ENCODE measurements at places on chromosomes 1 and 21.

GRCh38 chr1:228007801-228008341, 1.1 kb downstream of the WNT3A start:
- DNase-seq = no peak

DNA sequence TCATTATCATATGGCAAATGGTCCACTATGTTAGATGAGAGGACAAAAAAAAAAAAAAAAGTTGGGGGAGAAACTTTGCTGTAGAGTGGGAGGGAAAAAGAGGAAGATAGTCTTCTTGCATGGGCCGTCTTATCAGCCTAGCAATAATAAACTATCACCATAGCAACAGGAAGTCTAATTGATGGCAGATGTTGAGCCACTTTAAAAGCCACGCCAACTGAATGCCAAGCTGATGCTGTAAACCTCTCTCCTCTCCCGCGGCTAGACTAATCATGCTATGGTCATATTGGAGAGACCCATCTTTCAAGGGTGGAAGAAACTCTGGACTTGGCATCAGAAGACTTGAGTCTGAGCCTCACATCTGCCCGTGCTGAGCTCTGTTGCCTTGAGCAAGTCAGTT, 122.2 kb upstream of the HOOK1 start:
- DNase-seq = no peak

DNA sequence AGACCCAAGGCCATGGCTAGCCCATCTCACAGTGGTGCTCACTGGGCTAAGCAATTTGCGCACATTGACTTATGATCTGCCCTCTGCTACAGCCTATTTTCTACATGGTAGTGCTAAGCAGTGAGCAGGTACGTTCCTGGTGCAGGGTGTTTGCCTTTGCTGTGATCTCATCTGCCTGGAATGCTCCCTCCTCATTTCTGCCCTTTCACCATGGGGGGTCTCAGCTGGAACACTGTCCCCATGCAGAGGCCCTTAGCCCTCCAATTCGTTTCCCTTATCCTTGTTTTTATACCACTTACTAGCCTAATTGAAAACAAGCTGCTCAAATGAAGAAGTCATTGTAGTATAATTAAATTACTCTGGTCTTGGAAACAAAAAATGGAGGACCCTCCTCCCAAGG, 2.0 kb upstream of the B3GALT5 start:
- DNase-seq = no peak

GRCh38 chr1:26164861-26165842, 3.6 kb downstream of the C1orf232 start:
- no peak for DNase-seq

DNA sequence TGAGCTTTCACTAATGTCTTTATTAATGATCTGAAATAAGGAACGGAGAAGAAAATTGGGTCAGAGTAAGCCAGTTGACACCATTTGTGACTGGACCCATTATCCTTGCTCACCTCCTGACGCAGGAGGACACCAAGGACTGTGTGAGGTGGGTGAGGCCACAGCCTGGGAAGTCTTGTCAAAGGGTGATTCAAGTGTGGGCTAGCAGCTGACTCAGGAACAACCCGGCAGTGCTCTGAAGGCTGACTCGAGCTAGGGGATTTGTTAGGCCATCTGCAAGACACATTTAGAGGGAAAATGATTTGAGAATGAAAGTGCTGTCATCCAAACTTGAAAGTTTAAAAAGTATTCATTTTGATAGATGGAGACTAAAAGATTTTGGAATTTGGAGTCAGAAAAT, 21.2 kb downstream of the PRRX1 start:
- no peak for DNase-seq

DNA sequence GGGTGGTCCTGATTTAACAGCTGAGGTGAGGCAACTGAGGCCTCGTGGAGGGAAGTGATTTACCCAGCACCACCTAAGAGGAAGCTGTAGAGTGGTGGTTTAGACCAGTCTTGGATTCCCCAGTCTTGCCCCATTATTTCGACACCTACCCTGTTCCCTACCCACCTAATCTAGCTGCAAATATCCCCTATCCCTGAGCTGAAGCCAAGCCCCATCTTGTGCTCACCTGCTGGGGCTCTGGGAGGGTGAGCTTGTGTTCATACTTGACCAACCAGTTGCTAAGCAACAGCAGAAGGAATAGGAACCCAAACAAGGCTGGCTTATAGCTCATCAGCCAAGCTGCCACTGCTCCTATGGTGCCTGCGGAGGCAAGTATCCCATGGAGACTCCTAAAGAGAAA, 2.0 kb downstream of the TEX46 start:
- no peak for DNase-seq

DNA sequence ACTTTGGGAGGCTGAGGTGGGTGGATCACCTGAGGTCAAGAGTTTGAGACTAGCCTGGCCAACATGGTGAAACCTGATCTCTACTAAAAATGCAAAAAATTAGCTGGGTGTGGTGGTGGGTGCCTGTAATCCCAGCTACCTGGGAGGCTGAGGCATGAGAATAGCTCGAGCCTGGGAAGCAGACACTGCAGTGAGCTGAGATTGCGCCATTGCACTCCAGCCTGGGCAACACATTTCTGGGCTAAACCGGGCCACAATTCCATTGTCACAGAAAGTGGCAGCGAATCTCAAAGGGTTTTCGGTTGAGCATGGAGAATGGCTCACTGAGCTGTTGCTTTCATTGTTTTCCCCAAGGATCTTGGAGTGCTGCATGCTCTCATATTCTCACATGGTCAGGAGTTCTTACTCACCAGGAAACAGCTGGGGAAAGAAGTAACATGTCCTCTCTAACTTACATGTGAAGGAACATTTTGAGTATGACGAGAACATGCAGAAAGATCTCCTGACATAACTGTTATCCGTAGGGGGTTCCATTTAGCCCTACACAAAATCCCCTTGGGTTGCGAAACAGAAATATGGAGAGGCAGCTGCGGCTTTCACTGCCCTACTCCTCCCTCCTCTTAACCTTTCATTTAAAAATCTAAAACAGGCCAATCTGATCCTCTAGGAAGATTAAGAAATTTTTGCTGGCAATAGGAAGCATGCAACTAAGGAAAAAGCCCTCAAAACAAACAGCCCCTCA, 341.1 kb downstream of the PCP4 start:
- no peak for DNase-seq

DNA sequence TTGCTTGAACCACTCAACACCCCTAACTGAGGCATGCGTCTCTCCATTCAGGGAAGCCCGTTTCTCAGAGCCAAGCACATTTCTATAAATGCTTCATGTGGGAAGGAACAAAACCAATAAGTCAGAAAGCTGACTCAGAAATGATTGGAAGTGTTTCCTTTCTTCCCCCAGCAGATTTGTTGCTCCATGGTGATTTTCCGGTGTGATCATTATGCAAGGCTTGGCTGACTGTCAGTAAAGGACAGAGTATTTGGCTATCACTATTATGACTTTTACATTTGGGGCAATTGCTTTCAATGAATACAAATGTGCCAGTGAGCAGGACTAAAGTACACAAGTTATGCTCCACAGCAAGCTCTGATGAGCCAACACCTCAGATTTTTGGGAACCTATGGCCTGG, 53.3 kb upstream of the ZC3H11B start:
- DNase-seq = no peak

DNA sequence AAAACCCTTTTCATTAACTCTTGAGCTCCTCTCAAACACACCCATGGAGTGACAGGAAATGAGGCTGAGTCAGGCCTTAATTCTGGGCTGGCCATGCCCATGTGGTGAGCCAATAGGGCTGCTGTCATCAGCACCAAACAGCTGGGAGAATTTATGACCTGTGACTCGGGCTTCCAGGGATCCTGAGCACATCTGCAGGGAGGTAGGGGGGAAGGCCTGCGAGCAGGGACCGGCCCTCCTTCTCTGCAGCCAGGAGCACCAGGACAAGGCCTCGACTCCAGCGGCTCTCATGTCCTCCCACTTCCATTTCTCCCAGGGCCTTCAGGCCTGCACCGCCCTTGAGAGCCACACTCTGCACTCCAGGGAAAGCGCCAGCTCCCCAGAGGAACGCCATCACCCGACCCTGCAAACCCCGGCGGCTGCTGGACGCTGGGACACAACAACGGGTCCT, 14.6 kb downstream of the RIPK4 start:
- DNase-seq = no peak

GRCh38 chr21:35203093-35203977, 154.2 kb upstream of the RUNX1 start:
- DNase-seq = no peak

GRCh38 chr1:47175227-47175934, 14.5 kb downstream of the PDZK1IP1 start:
- peak; percentile 19 for DNase-seq

- no peak for DNase-seq
Measured at GRCh38 chr1:65109487-65109886, 38.5 kb upstream of the AK4 start.

GRCh38 chr1:50724626-50725286, 235.3 kb downstream of the FAF1 start:
- DNase-seq = no peak

GRCh38 chr1:17089506-17089905, 29.7 kb downstream of the PADI2 start:
- no peak for DNase-seq

GRCh38 chr21:15875286-15875685, 145.5 kb downstream of the USP25 start:
- no peak for DNase-seq

DNA sequence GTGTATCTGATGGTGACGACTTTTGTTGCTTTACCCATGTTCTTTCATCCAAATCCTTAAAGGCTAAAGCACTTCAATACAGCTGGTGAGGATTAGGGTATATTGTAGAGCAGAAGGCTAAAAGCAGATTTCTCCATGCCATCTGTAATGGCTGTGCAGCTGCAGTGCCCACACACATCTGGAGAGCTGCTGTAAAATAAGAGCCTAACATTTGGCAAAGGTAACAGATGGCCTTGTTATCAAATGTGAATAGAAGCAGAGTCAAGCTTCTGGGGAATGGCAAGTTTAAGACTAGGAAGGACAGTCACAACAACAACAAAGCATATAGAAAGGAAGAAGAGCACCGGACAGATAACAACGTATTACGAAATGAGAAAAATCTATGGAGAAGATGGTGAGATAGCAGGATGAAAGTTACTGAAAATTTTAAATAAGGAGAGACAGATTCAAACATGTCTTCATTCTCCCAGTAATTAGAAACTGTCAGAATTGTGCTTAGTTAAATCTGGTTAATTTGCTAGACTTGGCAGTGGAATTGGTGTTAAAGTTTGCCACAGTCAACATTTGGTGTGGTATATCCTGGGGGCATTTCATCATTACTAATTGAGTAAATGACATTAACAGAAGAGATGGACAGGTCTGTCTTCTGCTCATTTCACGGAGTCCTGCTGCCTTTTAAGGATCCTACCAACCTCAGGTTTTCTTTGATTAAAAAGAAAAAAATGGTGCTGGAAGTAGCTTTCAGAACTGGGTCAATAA, 1093.2 kb downstream of the ADGRL2 start:
- no peak for DNase-seq
